ENCODE measurements at places on chromosomes 5 and 9.

DNA sequence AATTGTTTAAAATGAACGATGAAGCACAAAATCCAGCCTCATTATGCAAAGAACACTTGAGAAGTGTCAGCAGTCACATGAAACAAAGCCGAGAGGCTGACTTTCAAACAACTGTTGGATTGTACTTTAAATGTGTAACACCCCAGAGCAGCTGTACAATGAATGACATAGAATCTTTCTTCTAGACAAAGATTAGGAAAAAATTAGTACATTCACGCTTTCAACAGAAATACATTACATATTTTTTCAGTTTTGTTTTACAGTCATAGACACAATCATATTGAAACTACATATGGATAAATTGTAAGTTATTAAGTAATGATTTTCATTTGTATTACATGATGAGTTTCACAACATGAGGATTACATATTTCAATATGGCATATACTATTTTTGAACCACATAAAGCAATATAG lies 10.6 kb upstream of the AGXT2 start:
- no peak for DNase-seq

DNA sequence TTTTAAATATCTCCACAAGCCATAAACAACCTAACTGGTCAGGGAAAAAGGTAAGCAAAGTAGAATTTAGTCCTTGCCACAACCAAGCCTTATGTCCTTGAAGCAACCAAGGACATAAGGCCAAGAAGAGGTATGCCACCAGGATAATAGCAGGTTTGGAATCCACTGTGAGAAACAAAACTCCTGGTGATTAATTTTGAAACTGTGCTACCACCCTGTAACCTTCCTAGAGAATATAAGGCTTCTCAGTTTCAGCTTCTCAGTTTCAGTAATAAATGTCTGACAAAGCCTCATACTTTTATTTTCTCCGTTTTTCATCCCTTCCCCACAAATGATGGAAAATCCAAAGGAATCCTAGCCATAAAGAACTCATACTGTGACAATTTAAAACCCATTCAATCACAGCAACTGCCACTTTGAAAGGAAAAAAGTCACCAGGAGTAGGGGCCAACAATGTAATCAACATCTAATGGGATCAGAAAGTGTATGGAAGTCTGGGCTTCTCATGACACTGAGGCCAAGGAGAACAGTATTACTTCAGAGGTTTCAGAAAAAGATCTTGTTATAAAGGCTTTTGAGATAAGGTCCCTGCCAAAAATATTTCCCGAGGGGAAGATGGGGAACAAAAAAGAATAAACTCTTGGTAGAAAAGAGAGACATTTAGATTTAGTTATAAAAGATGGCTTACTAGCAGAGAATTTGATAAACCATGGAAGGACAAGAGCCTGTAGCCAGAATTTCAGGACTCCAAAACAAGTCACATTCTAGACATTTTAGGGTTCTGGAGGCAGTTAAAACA lies 189.2 kb downstream of the TSSK1B start:
- no peak for DNase-seq

DNA sequence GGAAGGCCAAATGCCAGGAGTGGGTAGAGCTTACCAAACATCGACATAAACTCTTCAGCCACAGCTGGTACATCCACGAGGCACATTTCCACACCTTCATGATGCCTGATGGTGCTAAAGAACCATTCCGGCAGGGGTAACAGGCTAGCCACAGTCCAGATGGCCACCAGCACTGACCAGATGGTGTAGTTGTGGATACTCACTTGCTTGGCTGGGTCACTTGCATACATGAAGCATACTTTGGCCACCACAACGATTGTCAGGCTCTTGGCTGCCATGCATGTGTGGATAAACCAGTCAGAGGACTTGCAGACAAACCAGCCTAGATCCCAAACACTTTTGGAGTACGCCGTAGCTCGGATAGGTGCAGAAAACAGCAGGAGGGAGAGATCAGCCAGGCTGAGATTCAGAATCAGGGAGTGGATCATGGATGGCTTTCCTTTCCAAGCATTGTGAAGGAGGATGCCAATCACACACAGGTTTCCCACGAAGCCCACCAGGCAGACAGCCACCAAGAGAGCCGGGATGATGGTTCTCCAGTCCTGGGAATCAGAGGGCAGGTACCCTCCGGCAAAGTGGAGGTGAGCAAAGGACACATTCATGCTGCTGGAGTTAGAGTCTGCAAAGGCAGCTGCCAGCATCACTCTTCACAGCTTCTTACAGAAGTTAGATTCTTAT lies 378 bp downstream of the GPR151 start:
- no peak for DNase-seq

- DNase-seq = no peak
These were observed 28.8 kb upstream of the CDC23 start for GRCh38 chr5:138241688-138242571.

GRCh38 chr9:6132650-6133049 lies 83.0 kb upstream of the IL33 start:
- DNase-seq = no peak

- no peak for DNase-seq
These were observed 316.8 kb downstream of the NDUFS4 start for GRCh38 chr5:53877243-53877642.

DNA sequence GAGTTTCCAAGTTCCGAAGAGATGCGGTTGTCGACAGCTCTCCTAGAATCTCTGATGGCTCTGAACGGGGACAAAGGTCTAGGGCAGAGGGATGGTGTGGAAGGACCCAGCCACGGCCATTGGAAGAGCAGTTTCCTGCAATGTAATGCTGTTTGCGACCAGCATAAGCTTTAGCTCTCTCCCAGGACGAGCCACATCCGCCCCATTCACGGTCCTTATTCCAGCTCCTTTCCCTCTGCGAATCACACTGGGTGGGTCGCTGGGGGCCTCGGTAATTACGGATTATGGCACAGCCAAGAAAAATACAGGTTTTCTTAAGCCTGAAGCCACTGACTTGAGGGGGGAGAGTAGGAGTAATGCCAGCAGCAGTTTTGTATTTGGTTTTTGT lies 22.7 kb downstream of the ANXA2R start:
- no peak for DNase-seq

DNA sequence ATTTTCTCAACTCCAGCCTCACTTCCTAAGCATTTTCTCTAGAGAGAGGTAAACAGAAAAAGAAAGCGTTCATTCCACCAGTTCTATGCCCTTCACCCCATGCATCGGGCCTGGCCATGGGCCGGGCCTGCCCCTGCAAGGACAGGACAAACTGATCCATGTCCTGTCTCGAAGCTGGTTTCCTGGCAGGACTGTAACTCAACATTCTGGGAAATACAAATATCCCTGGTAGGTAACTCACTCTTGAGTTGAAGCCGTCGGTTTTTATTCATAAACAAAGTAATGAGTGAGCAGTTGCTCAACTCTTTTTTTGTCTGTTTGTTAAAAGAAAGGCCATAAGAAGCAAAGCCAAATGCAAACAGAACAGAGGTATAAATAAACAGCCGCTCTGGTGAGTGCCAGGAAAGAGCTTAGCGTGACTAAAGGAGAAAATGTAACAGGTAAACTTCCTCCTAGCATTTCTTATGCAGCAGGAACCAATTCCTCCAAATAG lies 64.4 kb upstream of the DNAH5 start:
- DNase-seq = no peak

DNA sequence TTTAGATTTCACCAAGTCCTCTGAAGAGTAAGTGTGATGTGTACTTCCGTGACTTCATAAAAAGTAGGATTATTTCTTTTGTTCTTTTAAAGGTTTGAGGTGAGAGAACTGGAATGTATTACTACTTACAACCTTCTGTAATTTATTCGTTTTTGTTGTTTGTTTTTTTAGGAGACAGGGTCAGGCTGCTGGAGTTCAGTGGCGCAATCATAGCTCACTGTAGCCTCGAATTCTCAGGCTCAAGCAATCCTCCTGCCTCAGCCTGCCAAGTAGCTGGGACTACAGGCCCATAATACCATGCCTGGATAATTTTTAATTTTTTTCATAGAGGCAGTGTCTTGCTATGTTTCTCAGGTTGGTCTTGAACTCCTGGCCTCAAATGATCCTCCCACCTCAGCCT lies 68.3 kb upstream of the RETREG1 start:
- DNase-seq = no peak

- DNase-seq = no peak
These were observed 100.1 kb downstream of the GIN1 start for GRCh38 chr5:103019804-103020203.

- no peak for DNase-seq
These were observed 521.6 kb upstream of the ST8SIA4 start for GRCh38 chr5:101424530-101425175.

DNA sequence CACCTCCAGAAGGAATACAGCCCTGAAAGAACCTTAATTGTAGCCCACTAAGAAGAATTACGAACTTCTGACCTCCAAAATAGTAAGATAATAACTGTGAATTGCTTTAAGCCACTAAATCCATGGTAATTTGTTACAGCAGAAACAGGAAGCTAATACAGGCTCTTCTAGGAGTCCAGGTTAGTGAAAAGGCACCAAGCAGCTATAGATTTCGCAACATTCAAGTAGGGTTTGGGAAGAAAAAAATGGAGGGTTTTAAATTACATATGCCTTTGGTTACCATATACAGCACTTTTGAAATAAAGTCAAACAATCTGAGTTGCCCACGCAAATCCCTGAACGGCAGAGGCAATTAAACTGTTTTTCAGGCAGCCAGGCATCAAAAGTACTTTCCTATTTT lies 1.7 kb upstream of the ACTL7A start:
- no peak for DNase-seq

DNA sequence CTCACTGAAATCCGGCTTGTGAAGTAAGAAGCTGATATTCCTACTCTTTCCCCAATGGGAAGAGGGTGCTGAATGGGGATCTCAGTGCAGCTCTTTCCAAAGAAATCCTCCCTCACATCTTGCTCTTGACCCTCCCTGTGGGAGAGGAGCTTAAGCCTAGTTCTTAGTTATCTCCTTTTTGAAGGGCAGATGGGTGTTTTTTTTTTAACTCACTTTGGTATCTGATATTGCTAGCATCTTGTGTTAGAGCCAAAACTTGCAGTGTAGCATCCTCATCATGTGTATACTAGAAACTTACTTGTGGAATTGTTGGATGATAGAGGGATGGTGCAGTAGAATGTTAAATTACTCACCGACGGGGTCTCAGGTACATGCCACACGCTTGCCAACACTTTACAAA lies 90.2 kb downstream of the F2RL2 start:
- no peak for DNase-seq

DNA sequence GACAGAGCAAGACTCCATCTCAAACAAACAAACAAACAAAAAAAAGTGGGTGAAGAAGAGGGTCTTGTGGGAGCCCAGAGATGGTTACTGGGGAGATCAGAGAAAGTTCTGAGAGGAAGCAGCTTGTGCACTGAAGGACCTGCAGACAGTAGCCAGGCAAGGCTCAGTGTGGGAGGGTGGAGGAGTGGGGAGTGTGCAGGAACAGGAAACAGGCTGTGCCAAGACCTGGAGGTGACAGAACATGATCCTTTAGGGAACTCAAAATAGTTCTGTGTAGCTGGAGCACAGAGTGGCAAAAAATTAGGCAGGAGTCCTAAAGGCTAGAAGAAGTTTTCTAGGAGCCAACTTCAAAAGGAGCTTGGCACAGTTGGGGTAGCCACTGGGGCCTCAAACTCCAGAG lies 19.2 kb upstream of the NANS start:
- no peak for DNase-seq

GRCh38 chr9:12141422-12141821 lies 551.8 kb upstream of the TYRP1 start:
- no peak for DNase-seq

GRCh38 chr5:10724781-10725507 lies 36.1 kb downstream of the DAP start:
- DNase-seq = no peak

DNA sequence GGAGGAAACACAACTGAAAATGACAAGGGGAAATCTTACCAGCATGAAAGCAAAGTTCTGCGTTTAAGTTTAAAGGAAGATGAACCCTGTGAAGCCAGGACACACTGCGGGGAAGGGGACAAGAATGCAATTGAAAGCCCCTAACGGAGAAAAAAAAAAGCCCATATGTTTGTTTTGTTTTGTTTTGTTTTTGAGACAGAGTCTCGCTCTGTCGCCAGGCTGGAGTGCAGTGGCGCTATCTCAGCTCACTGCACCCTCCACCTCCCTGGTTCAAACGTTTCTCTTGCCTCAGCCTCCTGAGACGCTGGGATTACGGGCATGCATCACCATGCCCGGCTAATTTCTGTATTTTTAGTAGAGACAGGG lies 2.9 kb downstream of the STK10 start:
- DNase-seq = no peak

GRCh38 chr9:115941561-115942315 lies 211.9 kb upstream of the PAPPA start:
- no peak for DNase-seq

DNA sequence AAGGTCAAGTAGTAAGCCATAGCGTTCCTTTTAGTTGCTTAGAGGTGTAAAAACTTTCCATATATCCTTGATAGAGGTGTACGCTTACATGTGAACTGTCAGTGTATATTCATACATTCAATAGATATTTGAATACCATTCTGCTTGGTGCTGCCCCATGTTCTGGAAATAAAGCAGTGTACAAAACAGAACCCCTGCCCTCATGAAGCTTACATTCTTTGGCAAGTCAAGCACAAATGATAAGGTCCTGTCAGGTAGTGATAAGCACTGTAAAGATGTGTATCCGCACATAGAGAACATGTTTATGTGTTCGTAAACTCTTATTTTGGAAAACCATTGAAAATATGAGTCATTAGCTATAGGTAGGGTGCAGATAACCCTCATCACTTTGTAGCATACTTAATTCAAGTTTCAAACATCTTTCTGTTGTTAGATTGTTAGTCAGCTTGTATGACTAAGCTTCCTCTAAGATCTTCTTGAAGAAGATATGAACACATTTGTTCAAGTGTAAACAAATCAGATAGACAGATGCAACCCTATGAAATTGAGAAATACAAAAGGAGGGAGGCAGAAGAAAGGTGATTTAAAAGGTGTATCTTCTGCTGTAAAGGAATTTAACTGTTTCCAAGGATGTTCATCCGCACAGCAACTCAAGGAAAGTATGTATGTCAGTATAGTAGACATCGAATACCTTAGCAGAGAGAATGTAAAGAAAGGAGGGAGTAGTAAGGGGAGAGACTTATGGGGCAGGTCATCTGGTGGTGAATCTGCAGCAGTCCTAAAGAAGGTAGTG lies 1.6 kb downstream of the GTF3C4 start:
- no peak for DNase-seq

- DNase-seq = no peak
These were observed 737 bp downstream of the SLC1A3 start for GRCh38 chr5:36607114-36607571.

GRCh38 chr5:177982072-177982727 lies 13.8 kb downstream of the PROP1 start:
- DNase-seq = no peak

DNA sequence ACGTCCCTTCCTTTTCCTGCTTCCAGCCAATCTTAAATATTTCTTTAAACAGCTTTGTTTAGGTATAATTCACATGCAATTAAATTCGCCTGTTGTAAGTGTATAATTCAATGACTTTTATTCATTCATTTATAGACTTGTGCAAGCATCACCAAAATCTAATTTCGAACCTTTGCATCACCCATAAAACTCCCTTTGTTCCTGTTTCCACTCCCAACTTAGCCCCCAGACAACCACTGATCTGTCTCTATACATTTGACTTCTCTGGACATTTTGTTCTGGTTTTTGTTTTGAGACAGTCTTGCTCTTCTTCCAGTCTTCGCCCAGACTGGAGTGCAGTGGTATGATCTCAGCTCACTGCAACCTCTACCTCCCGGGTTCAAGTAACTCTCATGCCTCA lies 71.5 kb downstream of the NR6A1 start:
- DNase-seq = no peak

GRCh38 chr5:154406826-154407225 lies 39.0 kb upstream of the SAP30L start:
- DNase-seq = no peak

Measured in substantia nigra (tissue), 51 donors.